CD4-positive, alpha-beta T cell (primary cell): ENCODE measurements at places on chromosomes 2 and 18.

DNA sequence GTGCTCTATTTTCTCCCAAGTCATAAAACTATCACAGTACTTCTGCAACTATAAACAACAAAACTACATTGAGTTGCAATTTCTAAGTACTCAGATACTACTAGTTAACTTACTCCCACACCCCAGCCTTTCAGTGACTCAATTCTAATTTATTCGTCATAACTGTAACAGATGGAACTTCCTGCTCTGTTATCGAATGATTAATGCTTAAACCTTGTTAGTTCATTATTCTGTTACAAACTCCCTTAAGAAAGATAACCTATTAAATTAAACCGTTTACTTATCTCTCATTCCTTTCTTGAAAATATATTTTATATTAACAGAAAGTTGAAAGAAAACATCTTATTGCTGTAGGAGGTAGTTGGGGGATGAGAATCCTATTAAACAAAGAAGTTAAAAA, 17.0 kb downstream of the TNFAIP6 start:
- DNase-seq: no peak

GRCh38 chr18:63208676-63209075, 110.9 kb downstream of the BCL2 start:
- DNase-seq: no peak

DNA sequence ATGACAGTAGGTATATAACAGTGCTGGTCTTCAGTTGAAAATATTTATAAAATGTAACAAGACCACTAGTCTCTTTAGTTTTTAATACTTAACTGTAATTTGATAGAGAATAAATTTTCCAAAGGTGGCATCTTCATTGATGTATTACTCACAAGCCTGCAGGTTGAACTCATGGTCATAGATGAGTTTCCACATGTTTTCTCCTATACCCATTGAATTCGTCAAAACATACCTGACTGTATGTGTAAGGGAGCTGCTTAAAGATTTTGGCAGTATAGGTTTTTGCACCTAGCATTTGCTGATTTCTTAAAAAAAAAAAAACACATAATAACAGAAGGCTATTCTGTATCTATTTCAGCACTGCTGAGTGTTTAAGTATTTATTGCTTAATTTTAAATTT, 112.9 kb downstream of the FMNL2 start:
- DNase-seq: no peak

DNA sequence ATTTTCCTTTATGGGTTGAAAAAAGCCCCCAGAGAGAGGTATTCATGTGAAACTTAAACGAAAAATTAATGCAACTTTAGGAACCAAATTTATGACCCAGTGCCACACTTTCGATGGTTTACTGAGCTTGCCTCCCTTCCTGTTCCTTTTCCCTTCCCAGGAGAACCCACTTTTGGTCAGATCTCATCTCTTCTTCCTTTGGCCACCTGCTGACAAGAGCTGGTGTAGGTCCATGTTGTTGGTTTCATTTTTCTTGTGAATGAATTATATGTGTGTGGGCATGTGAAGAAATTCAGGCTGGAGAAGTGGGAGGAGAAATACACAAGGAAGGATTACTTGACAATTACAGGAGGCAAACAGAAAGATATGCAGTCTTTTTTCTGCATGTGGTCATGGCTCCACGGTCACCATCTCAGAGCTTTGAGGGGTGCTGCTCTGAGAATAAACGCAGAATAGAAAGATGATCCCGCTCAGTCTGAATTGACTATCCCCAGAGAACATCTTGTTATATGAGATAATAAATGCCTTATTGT, 111.3 kb upstream of the TCF4 start:
- DNase-seq: no peak
